ENCODE measurements at places on chromosomes 5 and 9.

GRCh38 chr5:126525630-126526245 is 69.3 kb downstream of the ALDH7A1 start:
- DNase-seq, result no peak

- DNase-seq, result no peak
Measured at GRCh38 chr9:94699715-94700373, 26.7 kb upstream of the AOPEP start.

DNA sequence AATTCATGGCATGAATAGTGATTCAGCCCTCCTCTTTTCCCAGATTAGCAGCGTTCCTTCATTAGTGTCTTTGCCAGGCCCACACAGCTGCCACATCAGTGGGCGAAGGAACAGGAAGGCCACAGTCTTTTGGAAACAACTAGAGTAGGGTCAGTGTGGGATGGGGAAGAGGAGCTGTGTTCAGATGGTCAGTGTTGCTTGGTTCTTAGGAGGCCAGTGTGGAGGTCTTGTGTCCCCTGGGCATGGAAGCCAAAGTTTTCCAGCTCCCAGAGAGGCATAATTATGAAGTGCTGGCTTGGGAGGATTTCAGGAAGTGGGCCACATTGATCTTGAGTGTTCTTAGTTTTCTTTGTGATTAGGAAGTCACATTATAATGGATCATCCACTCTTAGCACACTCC is 269.6 kb downstream of the PSAT1 start:
- DNase-seq, result no peak

DNA sequence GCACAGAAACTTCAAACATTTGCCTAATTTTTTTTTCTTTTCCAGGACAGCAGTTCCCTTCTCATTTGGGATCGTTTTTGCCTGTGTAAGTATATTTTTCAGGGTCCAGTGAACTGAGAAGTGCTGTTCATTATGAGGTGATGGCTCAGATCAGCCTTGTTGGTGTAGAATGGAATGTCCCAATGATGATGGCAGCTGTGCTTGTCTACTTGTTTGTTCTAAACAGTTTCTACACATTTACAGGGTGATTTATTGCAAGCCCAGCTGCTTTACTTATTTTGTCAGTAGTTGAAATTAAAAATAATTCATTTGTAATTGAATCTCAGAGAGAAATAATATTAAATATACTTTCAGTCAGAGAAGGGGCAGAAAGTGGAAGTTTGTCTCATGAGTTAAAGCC is 337.6 kb upstream of the SEMA6A start:
- DNase-seq, result no peak

DNA sequence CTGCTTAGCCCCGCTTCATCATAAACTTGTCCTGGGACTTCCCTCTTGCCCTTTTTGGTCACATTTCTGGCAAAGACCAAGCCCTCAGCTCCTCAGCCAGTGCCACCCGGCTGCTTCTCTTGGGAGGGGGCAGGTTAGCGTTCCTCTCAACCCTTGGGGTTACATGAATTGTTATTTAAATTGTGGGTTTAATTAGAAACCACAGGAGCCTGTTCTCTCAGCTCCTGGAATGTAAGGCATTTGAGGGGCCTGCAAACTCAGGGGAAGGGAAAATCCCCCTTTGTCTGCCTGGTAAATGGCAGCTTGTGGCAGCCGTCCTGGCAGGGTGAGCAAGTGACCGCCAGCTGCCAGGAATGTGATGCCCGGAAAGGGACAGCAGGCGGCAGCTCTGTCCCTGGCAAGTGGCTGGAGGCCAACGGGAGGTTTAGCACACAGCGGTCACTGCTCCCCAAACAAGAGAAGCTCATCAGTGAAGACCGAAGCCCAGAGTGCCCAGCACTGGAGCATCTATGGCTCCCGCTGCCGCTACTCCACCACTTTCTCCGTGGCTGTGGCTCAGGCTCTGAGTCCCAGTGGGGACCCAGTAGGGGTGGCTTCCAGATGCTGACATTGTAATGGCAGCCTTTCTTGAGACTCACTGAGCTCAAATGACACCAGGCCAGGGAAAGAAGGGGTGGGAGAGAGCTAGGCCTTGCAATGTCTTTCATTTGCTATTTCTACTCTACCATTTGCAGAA is 51.7 kb downstream of the SHB start:
- DNase-seq, result no peak

GRCh38 chr5:139690064-139690802 is 42.1 kb downstream of the CXXC5 start:
- peak; percentile 63 for DNase-seq

DNA sequence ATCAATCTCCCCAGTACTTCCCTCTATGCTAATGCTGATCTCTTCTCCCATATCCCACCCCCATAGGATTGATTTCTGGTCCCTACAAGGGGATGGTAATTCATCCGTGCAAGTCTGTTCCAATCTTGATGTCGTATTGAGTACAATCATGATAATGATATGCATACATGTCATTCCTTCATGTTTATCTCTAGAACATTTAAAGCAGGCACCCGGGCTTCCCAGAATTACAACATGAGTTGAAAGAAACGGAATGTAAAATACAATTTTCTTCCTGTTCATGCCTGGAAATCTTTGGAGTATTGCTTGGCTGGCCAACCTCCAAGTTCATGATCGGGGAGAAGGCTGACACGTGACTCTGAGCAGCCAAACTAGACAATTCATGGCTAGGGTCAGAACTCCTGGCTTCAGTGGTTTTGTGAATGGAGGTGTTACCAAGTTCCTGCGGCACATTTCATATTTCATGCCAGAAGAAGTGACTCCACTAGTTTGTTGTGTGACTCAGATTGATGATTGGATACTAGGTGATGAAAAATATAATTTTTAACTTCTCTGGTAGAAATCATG is 66.6 kb downstream of the C9orf152 start:
- DNase-seq, result no peak

DNA sequence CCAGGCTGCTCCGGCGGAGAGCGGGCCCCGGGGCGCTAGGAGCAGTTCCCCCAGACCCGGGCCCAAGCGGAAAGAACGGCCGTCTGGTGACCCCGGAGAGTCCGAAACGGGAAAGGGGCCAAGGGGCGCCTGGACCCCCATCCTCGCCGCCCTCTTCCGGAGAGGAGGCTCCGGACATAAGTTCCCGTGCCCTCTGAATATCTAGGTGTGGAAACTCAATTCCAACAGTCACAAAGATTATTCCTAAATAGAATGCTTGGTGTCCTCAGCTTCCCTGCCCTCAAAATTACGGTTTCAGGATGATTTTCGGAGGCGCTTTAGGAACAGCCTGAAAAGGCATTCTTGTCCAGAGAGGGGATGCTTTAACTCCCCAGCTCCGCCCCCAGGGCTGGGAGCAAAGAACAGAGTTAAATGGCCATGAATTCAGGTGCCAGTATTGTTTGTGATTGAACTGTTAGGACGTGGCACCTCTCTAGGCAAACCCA is 681 bp upstream of the LHFPL2 start:
- DNase-seq, result no peak

GRCh38 chr9:116594547-116594946 is 92.6 kb upstream of the TRIM32 start:
- no peak for DNase-seq

GRCh38 chr9:91917436-91917835 is 32.6 kb downstream of the ROR2 start:
- no peak for DNase-seq

DNA sequence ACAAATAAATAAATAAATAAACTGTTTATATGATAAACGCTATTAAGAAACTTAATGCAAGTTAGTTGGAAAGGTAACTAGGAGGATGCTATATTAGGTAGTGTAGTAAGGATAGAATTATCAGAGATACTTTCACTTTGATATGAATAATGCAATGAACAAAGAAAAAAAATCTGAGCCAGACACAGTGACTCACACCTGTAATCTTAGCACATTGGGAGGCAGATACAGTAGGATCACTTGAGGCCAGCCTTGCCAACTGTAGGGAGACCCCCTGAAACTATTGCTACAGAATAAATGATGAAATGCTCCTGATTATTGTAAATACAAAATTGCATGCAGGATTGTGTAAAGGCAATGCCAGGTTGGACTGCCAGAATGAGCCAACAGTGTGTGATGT is 109.2 kb downstream of the ANXA2R start:
- no peak for DNase-seq

DNA sequence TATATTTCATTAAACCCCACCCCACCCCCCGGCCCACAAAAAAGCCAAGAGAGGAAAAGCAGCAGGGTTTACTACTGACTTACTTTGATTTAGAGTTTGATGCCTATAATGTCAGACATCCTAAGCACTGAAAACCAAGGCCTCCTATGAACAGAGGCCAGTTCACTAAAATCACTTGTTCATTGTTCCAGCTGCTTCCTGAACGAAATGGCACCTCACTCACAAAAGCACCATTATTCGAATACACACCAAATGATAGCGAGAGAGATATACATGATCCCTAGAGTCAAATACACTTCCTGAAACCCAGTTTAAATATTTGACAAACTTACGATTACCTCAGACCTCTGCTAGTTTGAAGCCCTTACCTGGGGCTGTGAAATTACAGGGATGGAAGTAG is 66.6 kb downstream of the LPAR1 start:
- DNase-seq, result no peak

- DNase-seq, result no peak
Measured at GRCh38 chr5:139664086-139664693, 16.0 kb downstream of the CXXC5 start.

- DNase-seq, result no peak
Measured at GRCh38 chr9:30970186-30970585, 1414.3 kb upstream of the ACO1 start.

- DNase-seq, result no peak
Measured at GRCh38 chr5:103487218-103487617, 75.4 kb downstream of the NUDT12 start.

- DNase-seq, result no peak
Measured at GRCh38 chr5:171667341-171668096, 118.1 kb upstream of the SMIM23 start.

DNA sequence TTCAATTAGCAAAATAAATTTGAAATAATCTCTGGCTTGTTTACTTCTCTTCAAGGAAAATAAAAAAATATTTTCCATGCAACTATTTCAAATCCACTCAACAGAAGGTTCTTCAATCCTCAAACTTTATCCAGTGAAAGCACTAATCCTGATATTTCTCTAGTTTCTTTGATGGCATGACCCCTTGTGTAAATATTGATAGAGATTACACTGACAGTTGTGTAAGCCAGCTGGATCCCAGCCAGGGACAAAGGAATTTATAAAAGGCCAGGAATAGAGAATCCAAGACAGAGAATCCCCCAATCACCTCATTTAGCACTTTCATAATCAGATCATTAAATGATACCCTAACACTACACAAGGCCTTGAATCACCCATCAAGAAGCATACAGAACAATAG is 135.2 kb downstream of the GNA14 start:
- DNase-seq, result no peak

GRCh38 chr9:95644377-95644776 is 127.6 kb upstream of the PTCH1 start:
- DNase-seq, result no peak

DNA sequence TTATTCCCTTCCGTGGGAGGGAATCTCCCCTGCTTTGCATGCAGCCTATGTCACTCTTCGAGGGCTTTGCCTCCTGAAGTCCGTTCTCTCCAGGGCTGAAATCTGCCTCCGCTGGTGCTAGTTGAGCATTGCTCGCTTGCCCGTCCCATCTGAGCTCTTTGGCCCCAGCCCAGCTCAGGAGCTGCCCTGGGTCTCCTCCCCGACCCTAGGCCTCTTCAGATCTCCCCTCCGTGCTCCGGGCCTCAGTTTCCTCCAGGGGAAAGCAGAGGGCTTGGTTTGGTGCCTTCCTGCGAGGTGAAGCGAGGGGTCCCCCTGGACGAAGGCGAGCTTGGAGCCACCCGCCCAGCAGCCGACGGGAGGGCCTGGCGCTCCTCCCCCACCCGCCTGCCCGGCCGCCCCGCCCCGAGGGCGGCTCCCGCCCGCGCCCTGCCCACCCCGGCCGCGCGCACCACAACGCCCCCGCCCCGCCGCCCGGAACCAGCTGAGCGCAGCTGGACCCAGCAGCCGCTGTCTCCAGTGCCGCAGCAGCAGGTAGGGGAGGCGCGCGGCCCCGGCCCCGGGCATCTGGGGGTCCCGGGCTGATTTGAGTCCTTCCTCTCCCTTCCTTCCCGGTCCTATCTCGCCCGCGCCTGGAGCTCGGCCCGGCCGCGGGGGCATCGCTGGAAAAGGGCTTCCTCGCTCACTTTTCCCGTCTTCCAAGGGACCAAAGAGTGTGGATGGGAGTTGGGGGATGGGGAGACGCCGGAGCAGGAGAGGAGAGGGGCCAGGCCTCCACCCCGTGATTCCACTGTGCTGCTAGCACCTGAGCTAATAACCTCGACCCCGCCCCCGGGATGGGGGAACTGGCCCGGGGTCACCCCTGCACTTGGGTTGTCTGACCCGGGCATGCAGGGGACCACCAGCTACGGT is at the start of gene GSN:
TSS of gene GSN (plus strand) at position 474 of the 909 bp plus-strand sequence. CDS start 33,810 bp downstream, outside the sequence.
- peak; percentile 50 for DNase-seq

GRCh38 chr9:92324431-92324830 is 719 bp downstream of the NOL8 start:
- peak; percentile 12 for DNase-seq

GRCh38 chr5:115551415-115551814 is 6.8 kb upstream of the FEM1C start:
- peak; percentile 9 for DNase-seq

DNA sequence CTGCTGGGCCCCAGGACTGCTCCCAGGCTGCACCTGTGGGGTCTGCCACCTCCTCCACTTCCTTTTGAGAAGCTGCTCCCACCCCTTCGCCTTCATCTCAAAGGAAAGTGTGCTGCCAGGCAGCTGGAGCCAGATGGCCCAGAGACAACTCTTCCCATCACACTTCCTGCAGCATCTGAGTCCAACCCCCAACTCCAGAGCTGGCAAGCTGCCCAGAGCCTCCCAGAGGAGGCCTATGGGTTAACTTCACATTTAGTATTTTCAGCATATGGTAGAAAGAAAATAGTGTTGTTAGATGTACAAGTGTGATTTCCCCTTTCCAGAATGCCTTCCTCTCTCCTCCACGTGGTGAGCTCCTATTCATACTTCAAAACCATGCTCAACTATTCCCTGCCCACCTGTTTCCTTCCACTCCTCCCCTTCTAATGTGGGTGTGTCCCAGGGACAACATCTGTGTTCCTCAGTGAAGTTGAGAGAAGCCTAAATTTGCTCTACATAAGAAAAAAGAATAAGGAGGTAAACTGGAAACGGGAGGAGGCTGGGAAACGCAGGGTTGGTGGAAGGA is 38.6 kb upstream of the KCNMB1 start:
- no peak for DNase-seq

DNA sequence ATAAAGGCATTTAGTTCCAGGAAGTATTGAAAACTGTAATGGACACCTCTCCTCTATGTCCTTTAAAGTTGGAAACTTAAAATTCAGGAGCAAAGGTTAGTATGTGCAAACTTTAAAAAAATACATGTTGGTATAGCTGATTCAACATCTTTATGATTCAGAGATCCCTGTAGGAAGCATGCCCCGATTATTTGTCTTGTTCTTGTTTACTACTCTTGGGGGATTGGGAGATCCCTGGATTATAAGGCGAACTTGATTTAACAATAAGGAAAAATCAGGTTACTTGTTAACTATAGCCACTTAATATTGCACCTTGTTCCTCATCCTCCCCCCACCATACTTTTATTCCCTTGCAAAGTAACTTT is 1.7 kb downstream of the F2RL1 start:
- no peak for DNase-seq
